CD8-positive, alpha-beta memory T cell (primary cell): ENCODE measurements at places on chromosomes 3 and 15.

- no peak for DNase-seq
These were observed 17.4 kb downstream of the SUSD5 start for GRCh38 chr3:33201195-33201594.

- no peak for DNase-seq
These were observed 7.6 kb downstream of the KY start for GRCh38 chr3:134643150-134643675.

DNA sequence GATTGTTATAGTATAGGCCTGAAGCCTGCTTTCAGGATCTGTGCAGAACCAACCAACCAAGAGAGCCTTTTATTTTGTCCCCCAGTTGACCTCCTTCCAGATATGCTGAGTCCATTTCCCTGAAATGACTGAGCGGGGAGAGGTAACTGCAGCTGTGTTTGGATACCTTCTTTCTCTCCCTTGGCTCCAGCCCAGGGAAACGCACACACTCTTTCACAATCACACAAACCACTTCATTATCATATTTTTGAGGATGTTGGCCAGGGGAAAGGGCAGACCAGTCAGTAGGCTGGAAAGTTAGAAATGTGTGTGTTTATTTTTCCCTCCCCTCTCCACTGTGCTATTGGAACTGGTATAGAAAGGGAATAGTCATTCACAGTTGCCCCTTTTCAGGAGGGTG is 417.7 kb upstream of the TBL1XR1 start:
- no peak for DNase-seq

DNA sequence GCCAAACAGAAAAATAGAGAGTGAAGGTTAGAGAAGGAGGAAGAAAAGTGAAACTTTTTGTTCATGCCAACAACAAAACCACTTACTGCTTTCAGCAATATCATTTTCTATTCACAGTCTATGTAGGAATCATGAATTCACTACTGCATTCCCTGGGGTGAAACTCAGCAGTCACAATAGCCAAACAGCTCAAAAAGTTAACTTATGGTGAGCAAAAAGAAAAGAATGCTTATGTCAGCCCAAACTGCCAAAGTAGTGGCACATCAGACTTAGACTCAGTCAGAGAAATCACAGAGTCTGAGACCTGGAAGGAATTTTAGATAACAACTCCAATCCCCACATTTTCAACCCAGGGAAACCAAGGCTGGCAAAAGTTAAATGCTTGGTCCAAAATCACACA is 238.7 kb upstream of the TMCO5A start:
- DNase-seq: no peak

GRCh38 chr15:43509660-43510199 is 7.7 kb upstream of the MAP1A start:
- no peak for DNase-seq

- DNase-seq: no peak
These were observed 1.2 kb upstream of the SNAPC5 start for GRCh38 chr15:66498501-66499386.

- DNase-seq: no peak
These were observed 37.8 kb upstream of the TASOR start for GRCh38 chr3:56720849-56721248.

DNA sequence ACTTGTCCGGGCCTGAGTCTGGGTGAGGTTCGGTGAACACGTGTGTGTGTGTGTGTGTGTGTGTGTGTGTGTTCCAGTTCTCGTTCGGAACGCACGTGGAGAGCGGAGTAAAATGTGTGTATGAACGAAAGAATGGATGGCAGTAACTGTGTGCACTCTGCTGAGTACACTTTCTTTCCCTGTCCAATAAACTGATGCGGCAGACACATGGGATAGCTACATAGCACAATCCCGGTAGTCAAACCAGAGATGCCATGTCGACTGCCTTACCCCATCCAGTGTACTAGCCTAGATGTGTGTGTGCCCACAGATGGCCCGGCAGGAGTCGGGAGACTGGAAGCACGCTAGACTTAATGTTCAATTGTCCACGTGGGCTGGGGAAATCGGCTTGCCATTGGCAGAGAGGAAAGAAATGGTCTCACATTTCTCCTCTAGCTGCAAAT is 507 bp upstream of the GOLIM4 start:
- DNase-seq: no peak

- DNase-seq: no peak
These were observed 358.0 kb upstream of the CADM2 start for GRCh38 chr3:84600703-84601225.

DNA sequence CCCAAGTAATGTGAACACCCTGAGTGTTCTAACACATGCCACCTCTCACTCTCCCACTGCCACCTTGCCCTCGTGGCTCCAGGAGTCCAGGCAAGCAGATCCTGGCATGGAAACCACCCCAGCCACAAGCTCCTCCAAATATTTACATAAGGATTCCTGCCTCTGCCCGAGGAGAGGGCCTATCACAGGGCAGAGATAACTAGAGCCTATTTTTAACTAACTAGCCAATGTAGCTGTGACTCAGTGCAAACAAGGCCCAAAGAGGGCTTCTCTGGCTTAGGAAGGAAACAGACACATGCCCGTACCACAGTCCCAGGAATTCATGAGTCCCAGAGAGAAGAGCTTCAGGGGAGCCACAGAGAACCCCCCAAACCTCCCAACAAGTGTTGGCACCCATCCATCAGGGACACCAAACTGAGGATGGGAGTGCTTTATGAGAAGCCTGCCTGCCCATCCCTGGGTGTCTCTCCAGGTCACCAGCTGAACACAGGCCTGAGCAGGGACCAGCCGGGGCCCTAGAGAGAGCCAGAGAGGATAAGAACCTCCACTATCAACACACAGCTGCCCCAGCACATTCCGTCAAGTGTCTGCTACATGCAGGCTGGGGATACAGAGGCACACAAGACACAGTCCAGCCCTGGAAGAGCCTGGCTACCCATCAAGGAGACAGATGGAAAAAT is 9.2 kb downstream of the FYCO1 start:
- DNase-seq: no peak

DNA sequence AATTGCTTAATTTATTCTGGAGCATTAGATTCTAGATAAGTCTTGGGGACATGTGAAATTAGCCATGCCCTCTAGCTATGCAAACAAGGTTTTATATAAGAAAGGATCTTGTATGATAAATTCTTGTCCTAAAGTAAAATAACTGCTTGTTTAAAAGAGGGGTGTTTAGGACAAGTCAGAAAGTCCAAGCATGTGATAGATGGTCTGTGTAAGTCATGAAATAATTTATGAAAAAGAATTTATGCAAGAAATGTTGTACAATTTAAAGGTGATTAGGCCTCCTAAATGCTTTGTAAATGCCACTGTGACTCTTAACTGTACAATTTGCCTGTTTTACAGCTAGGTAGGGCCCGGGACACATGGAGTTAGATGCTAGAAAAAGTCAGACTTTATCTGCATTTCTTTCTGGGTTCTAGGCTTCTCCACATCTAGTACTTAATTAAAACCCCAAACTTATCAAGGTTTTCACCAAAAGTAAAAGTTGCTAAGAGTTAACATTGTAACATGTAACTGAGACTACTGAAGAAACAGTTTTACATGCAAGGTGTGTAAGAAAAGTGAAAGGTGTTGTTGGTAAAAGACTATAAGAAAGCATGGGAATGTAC is 13.2 kb downstream of the LINS1 start:
- no peak for DNase-seq

- DNase-seq: no peak
These were observed 188.0 kb upstream of the TGFBR2 start for GRCh38 chr3:30418443-30418842.

- no peak for DNase-seq
These were observed 965.9 kb upstream of the ROBO1 start for GRCh38 chr3:80733522-80734176.

DNA sequence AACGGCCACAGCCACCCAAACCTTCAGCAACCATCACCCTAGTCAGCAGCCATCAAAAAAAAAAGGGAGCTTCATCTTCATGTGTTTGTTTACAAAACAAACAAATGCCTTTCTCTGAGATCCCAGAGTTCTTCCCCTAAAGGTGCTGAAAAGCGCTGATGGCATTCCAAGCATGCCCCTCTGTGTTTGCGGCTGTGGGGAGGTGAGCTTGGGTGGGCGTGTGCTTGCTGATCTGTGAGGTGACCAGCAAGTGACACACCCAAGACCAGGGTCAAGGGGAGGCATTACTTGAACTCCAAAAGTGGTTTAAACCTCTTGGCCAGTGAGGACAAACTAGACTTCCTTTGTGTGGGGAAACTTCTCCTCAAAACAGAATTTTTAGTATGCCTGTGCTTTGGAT is 81.5 kb downstream of the DHX36 start:
- DNase-seq: no peak

GRCh38 chr15:78450285-78450858 is 12.4 kb downstream of the IREB2 start:
- no peak for DNase-seq

GRCh38 chr3:189778340-189778950 is 147.3 kb downstream of the TP63 start:
- DNase-seq: no peak

- no peak for DNase-seq
These were observed 31.1 kb downstream of the CYP11A1 start for GRCh38 chr15:74336061-74337005.

DNA sequence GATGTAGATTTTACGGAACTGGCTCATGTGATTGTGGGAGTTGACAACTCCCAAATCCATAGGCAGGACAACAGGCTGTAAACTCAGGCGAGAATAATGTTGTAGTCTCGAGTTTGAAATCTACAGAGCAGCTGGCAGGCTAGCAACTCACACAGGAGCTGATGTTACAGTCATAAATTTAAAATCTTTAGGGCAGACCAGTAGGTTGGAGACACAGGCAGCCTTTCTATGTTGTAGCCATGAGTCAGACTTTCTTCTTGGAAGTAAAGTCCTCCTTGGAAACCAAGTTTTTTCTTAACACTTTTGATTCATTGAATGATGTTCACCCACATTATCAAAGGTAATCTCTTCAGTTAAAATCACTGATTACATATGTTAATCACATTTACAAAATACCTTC is 89.1 kb upstream of the ALCAM start:
- DNase-seq: no peak

- DNase-seq: no peak
These were observed 36.3 kb downstream of the LRTM1 start for GRCh38 chr3:54891540-54891897.

DNA sequence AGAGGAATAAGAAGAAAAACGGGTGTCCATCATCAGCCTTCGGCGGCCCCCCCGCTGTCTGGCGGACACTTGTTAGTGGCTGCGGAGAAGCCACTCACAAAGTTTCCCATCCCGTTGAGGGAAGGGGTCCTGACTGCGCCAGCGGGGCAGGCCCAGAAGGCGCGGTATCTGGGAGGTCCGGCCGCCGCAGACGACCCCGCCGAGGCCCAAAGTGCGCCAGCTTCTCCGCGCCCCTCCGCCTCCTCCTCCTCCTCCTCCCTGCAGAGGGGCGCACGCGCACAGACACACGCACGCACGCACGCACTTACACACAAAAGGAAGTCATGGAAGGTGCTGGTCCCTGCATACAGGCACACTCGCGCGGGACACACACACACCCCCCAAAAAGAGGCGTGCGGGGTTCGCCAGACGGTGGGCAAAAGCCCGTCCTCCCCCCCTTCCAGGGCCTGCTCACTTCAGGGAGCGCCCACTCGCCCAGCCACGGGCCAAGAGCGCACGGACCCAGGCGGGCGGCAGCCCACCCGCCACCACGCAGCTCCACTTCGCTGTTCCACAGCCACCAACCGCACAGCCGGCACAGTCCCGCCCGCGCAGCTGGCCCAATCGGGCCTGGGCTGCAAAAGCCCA is 18.0 kb downstream of the ZNF148 start:
- DNase-seq: peak; percentile 62

DNA sequence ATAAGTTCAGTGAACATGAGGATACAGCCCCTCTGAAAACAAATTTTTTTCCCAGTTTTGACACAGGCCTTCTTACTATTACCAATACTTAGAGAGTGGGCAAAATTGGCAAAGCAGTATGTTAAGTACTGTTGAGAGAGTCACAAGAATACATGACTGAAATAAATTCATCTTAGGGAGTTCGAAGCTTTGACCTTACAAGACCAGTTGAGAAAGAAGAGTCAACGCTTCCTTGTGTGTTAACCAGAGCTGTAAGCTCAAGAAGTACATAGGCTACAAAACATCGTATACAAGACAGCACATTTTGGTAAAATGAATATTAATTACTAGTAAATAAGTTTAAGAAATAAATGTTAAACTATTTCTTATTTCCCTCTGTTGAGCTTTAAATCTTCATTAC is 164.4 kb upstream of the RORA start:
- DNase-seq: no peak

GRCh38 chr3:159620281-159620680 is 368.4 kb upstream of the IL12A start:
- no peak for DNase-seq

DNA sequence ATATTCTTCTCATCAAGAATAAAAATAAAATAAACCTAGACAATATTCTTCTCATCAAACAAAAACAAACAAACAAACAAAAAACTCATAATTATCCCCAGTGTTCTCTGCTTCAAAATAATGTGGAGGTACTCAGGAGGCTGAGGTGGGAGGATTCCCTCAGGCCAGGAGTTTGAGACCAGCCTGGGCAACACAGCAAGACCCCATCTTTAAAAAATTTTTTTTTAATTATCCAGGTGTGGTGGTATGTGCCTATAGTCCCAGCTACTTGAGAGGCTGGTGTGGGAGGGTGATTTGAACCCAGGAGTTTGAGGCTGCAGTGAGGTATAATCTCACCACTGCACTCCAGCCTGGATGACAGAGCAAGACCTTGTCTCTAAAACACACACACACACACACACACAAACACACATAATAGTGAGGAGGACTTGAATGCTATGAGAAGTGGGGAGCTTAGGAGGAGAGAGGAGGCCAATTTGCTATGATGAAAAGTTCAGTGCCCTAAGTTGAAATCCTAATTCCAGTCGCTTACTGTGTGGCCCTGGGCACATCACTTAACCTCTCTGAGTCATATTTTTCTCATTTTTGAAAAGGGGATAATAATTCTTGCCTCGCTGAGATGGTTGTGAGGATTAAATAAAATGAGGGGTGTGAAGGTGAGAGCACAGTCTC is 35.8 kb upstream of the HERC1 start:
- DNase-seq: no peak

GRCh38 chr15:59532770-59533379 is 78.7 kb upstream of the GCNT3 start:
- no peak for DNase-seq

- DNase-seq: peak; percentile 42
These were observed 2.9 kb downstream of the PHC3 start for GRCh38 chr3:170178651-170179050.

- no peak for DNase-seq
These were observed 9.9 kb downstream of the BCL6 start for GRCh38 chr3:187735383-187735782.

- no peak for DNase-seq
These were observed 59.8 kb upstream of the IP6K2 start for GRCh38 chr3:48776854-48777253.

- no peak for DNase-seq
These were observed 927 bp downstream of the SMAD6 start for GRCh38 chr15:66702787-66703539.

GRCh38 chr15:40958146-40958545 is 4.9 kb downstream of the CHAC1 start:
- no peak for DNase-seq
